ENCODE measurements at places on chromosomes 1 and 21.

DNA sequence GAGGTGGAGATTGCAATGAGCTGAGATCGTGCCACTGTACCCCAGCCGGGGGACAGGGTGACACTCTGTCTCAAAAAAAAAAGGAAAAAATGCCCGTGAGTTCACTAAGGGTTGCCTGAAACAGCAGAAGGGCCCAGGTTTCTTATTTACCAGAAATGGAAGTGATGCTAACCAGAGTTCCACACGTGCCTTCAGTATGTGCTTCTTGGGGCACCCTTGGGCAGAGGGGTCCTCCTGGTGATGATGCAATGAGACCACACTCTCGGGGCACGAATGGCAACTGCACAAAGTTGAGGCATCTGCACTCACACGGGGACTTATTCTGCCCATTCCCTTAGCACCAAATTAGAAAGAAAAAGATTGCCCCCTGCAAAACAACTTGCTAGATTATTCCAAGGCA is 29.2 kb downstream of the OLIG1 start:
- peaks cover 3% of the 10 kb centered on the region for H3K27me3 ChIP-seq
- H3K36me3 ChIP-seq = no peaks in the 10 kb centered on the region
- DNase-seq = no peak
- no peaks in the 10 kb centered on the region for H3K4me1 ChIP-seq
- H3K27ac ChIP-seq = no peak overlapping the region

DNA sequence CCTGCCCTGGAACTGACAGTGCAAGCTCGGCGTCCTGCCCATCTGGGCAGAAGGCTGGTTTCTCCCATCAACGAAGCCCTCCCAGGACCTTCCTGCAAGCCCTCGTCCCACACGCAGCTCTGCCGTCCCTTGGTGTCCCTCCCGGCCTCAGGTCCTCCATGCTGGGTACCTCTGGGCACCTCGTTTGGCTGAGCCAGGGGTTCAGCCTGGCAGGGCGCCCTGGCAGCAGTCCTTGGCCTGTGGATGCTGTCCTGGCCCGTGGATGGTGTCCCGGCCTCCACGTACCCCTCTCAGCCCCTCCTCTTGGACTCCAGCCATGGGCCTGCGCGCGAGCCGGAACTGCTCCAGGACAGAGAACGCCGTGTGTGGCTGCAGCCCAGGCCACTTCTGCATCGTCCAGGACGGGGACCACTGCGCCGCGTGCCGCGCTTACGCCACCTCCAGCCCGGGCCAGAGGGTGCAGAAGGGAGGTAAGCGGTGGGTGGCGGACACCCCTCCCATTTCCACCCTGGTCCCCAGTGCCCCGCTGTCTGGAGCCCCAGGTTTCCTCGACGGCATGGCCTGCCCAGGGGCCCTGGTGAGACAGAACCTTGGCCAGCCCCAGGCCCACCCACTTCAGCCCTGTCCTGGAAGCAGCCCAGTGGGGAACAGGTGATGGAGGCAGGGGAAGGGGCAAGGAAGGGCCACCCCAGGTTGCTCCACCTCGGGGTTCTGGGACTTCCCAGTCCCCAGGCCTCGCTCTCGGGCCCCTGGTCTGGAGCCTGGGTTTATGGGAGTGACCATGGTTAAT is 3.5 kb downstream of the TNFRSF14 start:
- no peaks in the 10 kb centered on the region for H3K27me3 ChIP-seq
- no peak overlapping the region for H3K27ac ChIP-seq
- DNase-seq = no peak
- H3K4me1 ChIP-seq = peaks cover 21% of the 10 kb centered on the region
- H3K36me3 ChIP-seq = peaks cover 10% of the 10 kb centered on the region

- peaks cover 62% of the 10 kb centered on the region for H3K4me1 ChIP-seq
- no peaks in the 10 kb centered on the region for H3K27me3 ChIP-seq
- DNase-seq = peak; percentile 42
- peak overlapping the region; percentile 58 for H3K4me3 ChIP-seq
- peak overlapping the region; percentile 93 for H3K27ac ChIP-seq
These were observed 250.3 kb upstream of the SGIP1 start for GRCh38 chr1:66283622-66284041.

DNA sequence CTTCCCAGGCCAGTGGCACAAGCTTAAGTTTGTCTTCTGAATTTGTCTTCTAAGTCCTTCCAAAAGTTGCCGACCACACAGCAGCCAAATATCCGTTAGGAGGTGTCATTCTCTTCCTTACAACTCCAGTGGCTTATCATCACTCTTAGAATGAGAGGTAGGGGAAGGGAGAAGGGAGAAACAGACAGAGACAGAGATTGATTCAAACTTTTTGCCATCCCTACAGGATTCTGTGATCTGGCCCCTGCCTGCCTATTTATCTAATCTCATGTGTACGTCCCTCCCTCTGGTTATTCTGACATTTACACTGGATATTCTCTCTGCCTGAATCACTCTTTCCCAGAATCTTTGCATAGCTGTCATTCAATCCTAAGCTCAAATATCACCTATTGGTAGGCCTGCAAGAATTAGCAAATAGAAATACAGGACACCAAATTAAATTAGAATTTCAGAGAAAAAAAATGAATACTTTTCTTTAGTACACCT is 488 bp upstream of the GNL2 start:
- peaks cover 30% of the 10 kb centered on the region for H3K4me1 ChIP-seq
- peaks cover 17% of the 10 kb centered on the region for H3K36me3 ChIP-seq
- H3K27ac ChIP-seq = peak overlapping the region; percentile 99
- no peak for DNase-seq
- no peaks in the 10 kb centered on the region for H3K27me3 ChIP-seq

GRCh38 chr1:174837386-174837785 is 162.4 kb upstream of the CACYBP start:
- H3K4me1 ChIP-seq = peaks cover 8% of the 10 kb centered on the region
- no peak overlapping the region for H3K27ac ChIP-seq
- H3K27me3 ChIP-seq = no peaks in the 10 kb centered on the region
- peaks cover 4% of the 10 kb centered on the region for H3K36me3 ChIP-seq
- DNase-seq = no peak
- no peak overlapping the region for H3K4me3 ChIP-seq

DNA sequence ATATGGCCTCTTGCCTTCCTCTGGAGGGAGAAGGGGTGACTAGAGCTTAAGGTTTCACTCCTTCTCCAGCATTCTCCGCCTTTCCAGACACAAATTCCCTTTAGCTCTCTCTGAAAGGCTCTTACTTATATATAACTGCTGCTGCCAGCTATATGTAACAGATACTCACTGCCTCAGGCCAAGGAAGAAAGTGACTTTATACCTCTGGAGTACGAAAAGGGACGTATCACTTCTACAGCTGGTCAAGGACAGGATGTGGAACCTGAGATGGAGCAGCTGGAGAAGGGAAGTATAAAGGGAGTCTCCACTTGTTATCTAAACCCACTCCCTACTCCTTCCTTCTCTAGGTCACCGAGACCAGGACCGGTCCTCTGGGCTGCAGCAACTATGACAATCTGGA is 102.4 kb downstream of the BRINP2 start:
- H3K36me3 ChIP-seq = no peaks in the 10 kb centered on the region
- no peak overlapping the region for H3K4me3 ChIP-seq
- H3K27ac ChIP-seq = no peak overlapping the region

DNA sequence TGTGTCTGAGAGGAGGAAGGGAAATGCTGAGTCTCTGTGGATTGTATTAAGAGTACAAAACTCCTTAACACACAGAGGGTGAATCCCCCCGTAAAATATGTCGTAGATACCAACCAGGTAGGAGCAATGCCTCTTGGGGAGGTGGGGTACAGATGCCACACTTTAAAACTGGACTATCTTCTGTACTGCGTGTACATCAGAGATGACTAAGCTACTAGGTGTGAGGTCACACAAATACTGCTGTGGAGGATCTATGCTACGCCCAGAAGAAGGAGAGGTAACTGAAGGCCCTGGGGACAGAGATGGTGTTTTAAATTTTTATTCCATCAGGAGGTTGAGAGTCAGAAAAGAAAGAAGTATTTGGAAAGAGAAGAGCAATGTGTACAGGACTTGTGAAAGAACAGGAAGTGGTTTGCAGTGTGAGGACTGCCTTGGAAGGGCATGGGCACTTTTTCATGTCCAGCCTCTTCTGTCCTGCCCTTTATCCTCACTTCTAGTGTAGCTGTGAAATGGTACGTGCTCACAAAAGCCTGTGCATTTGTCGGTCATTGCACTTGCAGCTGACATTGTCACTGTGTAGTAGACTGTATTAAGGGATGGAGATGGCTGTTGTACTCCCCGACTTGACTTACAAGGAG is 287.8 kb upstream of the CHRM3 start:
- no peak overlapping the region for H3K27ac ChIP-seq
- H3K27me3 ChIP-seq = no peaks in the 10 kb centered on the region
- no peak for DNase-seq
- no peak overlapping the region for H3K4me3 ChIP-seq
- H3K36me3 ChIP-seq = no peaks in the 10 kb centered on the region

DNA sequence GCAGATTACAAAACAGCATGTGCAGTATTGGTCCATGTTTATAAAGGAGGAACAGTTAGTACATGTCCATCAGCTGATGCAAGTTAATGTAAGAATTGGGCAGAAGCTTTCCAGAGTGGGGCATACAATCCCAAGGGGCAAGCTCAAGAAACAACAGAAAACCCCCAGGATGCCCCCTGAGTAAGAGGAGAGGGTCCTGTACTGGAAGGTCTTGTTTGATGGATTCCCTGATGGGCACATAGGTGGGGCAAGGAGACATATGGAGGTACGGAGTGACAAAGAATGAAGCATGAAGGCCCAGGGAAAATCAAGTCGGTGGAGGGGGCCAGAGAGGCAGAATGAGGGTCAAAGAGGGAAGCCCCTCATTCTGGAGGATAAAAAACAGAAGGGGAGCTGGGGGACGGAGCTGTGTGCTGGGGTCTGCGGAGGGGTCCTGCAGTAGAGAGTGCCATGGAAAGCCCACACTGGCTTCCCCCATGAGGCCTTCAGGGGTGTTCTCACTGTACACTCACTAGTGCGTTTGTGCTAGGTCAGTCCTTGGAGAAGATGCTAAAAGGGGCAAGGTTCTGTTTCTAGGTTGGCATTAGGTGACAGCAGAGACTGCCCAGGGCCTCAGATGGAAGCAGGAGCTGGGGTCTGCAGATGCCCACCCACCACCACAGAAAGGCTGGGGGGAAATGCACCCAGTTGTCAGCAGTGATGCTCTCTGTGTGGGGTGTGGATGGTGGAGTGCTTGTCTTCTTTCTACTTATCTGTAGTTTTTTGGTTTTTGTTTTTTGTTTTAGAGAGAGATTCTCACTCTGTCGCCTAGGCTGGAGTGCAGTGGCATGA is 12.5 kb upstream of the MATN1 start:
- peaks cover 3% of the 10 kb centered on the region for H3K27me3 ChIP-seq
- no peak for DNase-seq
- H3K4me1 ChIP-seq = peaks cover 39% of the 10 kb centered on the region

- H3K4me1 ChIP-seq = no peaks in the 10 kb centered on the region
- peaks cover 19% of the 10 kb centered on the region for H3K27me3 ChIP-seq
- H3K36me3 ChIP-seq = no peaks in the 10 kb centered on the region
- DNase-seq = no peak
- H3K27ac ChIP-seq = no peak overlapping the region
- H3K4me3 ChIP-seq = no peak overlapping the region
These were observed 35.4 kb upstream of the RAB3GAP2 start for GRCh38 chr1:220307607-220308006.

GRCh38 chr1:158035976-158036583 is 42.6 kb downstream of the KIRREL1 start:
- H3K27me3 ChIP-seq = peaks cover 3% of the 10 kb centered on the region
- H3K4me3 ChIP-seq = no peak overlapping the region
- no peak overlapping the region for H3K27ac ChIP-seq
- H3K36me3 ChIP-seq = no peaks in the 10 kb centered on the region
- no peaks in the 10 kb centered on the region for H3K4me1 ChIP-seq
- DNase-seq = no peak

DNA sequence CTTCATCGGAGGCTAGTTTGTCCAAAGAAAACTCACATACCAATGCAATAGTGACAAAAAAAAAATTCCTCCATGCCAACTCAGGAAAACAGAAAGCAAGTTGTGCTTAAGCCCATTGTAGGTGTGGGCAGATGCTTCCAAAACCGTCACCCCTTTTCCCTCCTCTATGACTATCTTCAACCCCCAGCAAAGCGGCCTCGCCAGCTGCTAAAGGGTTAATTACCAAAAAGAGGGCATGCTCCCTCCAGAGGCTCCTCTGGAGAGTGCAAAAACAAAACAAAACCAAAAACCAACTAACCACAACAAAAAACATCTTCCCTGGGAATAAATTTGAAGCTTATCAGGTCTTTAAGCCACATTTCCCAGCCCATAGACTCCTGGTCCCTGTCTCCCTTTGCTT is 1.2 kb downstream of the LMOD1 start:
- no peak overlapping the region for H3K27ac ChIP-seq
- H3K4me3 ChIP-seq = no peak overlapping the region
- H3K36me3 ChIP-seq = no peaks in the 10 kb centered on the region
- peaks cover 6% of the 10 kb centered on the region for H3K4me1 ChIP-seq
- H3K27me3 ChIP-seq = peaks cover 52% of the 10 kb centered on the region

GRCh38 chr1:28173151-28173979 is 3.1 kb downstream of the PTAFR start:
- no peaks in the 10 kb centered on the region for H3K36me3 ChIP-seq
- H3K4me1 ChIP-seq = peaks cover 37% of the 10 kb centered on the region
- no peak overlapping the region for H3K27ac ChIP-seq

DNA sequence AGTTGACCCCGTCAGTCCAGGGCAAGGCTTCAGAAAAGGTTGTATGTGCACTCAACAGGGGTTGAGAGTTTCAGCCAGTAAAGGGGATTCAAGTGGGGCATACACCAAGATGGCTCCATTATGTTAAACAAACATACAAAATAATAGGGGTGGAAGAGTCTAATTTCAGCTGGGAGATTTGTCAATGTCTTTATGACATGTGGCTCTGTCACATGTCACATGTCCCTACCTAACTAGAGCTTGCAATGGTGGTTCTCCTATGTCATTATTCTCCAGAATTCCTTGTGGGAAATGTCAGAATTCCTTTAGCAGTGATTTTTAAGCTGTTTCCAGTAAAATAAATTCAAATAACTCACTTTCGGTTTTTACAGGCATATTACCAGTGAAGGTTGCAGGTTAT is 392.0 kb upstream of the ADGRL4 start:
- no peaks in the 10 kb centered on the region for H3K36me3 ChIP-seq
- H3K4me1 ChIP-seq = no peaks in the 10 kb centered on the region
- no peak overlapping the region for H3K27ac ChIP-seq
- H3K27me3 ChIP-seq = no peaks in the 10 kb centered on the region

- H3K27ac ChIP-seq = no peak overlapping the region
- H3K4me1 ChIP-seq = peaks cover 5% of the 10 kb centered on the region
- no peak overlapping the region for H3K4me3 ChIP-seq
- H3K27me3 ChIP-seq = no peaks in the 10 kb centered on the region
- peaks cover 6% of the 10 kb centered on the region for H3K36me3 ChIP-seq
These were observed 187.3 kb upstream of the DMRTA2 start for GRCh38 chr1:50610563-50610962.

DNA sequence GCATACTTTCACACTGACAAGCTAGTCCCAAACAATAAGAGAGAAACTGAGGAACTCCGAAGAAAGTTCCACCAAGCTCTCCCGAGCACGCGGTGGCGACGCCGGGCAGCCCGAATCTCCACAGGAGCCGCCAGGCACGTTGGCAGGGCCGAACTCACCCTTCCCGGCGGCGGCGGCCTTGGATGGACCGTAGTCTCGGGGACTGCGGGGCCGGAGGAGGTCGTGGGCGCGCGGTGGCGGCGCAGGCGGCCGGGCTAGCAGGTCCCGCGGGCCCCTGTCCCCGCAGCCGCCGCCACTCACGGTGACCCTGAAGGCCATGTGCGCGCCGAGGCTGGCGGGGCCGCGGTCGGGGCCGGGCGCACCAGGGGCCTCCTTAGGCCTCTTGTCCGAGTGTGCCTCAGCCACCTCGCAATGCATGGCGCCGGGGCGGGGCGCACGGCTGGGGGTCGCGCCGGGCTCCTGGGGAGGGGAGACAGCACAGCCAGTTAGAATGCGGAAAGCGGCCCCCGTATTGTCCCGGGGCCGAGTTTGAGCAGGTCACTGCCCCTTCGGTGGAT is 1.2 kb downstream of the GLIS1 start:
- no peak for DNase-seq
- peaks cover under 1% of the 10 kb centered on the region for H3K36me3 ChIP-seq
- no peaks in the 10 kb centered on the region for H3K4me1 ChIP-seq
- H3K4me3 ChIP-seq = no peak overlapping the region
- peaks cover 60% of the 10 kb centered on the region for H3K27me3 ChIP-seq

Measured in activated naive CD8-positive, alpha-beta T cell treated with anti-CD3 and anti-CD28 coated beads for 36 hours (primary cell).